ENCODE measurements at places on chromosomes 4 and X.

- no peak for DNase-seq
Observed at GRCh38 chr4:87219632-87220093, 755 bp downstream of the KLHL8 start.

DNA sequence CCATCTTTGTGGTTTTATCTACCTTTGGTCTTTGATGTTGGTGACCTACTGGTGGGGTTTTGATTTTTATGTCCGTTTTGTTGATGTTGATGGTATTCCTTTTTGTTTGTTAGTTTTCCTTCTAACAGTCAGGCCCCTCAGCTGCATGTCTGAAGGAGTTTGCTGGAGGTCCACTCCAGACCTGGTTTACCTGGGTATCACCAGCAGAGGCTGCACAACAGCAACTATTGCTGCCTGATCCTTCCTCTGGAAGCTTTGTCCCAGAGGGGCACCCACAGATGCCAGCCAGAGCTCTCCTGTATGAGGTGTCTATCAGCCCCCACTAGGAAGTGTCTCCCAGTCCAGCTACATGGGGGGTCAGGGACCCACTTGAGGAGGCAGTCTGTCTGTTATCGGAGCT lies 199.3 kb upstream of the WDFY3 start:
- DNase-seq = no peak

GRCh38 chrX:2723286-2723879 lies 28.5 kb upstream of the XG start:
- no peak for DNase-seq

GRCh38 chrX:64192040-64192439 lies 13.5 kb downstream of the AMER1 start:
- DNase-seq = no peak

GRCh38 chrX:7054219-7055216 lies 93.0 kb upstream of the STS start:
- no peak for DNase-seq

GRCh38 chr4:59341506-59341905 lies 1858.6 kb upstream of the ADGRL3 start:
- no peak for DNase-seq

- DNase-seq = no peak
Observed at GRCh38 chr4:188091-188490, 63.8 kb downstream of the ZNF718 start.

- no peak for DNase-seq
Observed at GRCh38 chrX:39808471-39808917, 289.3 kb downstream of the BCOR start.

- no peak for DNase-seq
Observed at GRCh38 chrX:51435101-51435500, 61.3 kb downstream of the NUDT11 start.

- no peak for DNase-seq
Observed at GRCh38 chrX:74902806-74903205, 22.4 kb downstream of the NEXMIF start.

DNA sequence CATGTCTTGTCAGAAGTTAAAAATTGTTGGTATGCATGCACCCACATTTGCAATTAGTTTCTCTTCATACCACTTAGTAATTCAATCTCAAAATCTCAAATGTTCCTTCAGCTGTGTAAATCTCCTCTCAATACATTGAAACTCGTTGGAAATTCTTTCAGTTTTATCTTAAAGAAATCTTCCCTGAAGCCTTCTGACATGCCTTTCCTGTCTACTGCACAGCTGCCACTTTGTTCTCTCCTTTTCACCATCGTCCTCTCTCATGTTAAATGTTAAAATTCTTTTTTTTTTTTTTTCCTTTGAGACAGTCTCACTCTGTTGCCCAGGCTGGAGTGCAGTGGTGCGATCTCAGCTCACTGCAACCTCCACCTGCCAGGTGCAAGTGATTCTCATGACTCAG lies 30.9 kb downstream of the MCUB start:
- no peak for DNase-seq

DNA sequence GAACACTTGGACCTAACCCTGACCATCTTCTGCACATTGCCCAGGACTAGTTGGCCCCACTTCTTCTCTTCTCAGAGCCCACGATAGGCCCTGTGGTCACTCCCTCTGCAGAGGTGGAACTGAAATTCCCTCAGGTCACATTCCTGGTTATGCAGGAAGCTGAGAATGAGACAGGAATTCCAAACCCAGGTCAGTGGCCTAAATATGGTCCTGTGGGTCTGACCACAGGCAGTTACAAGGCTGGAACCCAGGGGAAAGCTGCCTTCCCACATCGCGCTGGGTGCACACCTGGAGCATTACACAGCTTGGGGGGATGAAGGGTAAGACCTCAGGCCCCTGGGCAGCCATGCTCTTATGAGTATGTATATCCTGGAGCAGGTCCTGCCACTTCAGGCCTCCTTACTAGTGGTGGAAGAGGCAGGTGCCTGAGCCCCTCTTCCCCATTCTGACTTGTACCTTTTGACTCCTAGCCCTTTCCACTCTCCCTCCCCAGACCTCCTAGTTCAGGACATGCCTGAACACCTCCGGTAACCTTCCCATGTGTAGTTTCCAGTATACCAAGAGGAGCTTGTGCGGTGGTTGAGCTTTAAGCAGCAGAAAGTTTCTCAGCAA lies 173.5 kb downstream of the ASMT start:
- DNase-seq = no peak

DNA sequence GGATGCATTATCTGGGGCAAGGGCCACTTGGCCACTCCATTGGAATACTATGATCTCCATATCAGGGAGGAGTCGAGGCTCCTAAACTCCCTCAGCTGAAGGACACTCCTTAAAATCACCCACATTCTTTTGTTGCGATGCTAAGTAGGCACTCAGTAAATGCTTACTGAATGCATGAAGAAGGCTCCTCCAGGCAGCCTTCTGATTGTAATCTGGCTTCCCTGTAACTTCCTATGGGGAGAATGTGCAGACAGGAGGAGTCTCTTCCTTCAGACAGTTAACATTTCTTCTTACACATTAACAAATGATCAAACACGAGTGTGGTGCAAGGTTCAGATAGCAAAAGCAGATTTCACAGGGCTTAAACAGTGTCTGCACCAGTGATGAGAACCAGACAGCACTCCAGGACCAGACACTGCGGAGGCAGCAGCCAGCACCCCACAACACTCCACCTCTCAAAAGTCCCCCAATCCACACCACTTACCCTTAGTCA lies 21.4 kb upstream of the USO1 start:
- no peak for DNase-seq

- DNase-seq = no peak
Observed at GRCh38 chrX:70613295-70613694, 168.7 kb downstream of the DLG3 start.

DNA sequence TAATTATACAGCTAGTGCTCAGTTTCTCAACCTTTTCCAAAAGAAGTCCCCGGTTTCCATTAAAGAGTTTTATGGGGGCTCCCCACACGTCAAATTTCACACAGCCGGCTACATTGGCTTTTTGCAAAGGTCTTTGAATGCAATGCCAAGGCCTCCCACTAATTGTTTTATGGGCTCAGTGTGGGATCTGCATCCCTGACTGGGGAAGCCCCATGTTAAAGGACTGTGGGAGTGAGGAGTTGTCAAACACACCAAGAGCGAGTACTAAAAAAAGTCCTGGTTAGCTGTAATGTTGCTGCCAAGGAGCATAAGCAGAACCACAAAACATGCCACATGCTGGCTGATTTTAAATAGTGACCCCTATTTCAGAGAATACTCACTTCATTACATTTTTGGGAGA lies 162.6 kb downstream of the BMPR1B start:
- DNase-seq = no peak

- DNase-seq = no peak
Observed at GRCh38 chr4:25029479-25030276, 1.1 kb downstream of the LGI2 start.

DNA sequence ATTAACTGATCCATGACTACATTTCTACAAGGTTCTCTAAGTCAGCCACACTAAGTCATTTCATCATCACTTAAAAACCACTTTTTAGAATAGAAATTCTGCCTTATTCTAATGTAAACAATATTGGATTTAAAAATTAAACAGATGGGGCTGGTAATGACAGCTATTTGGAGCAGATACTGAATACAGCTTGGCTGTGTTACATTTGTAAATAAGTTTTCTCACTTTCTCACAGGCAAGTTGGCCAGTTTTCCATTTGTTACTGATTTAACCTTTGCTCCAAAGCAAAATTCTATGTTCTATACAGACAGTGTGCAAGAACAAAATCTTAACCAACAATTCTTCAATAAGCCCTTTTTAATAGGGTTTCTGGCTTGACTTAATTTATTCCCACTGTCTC lies 370.7 kb downstream of the GRIA2 start:
- DNase-seq = no peak

- DNase-seq = no peak
Observed at GRCh38 chrX:71996136-71996535, 85.5 kb downstream of the NHSL2 start.

DNA sequence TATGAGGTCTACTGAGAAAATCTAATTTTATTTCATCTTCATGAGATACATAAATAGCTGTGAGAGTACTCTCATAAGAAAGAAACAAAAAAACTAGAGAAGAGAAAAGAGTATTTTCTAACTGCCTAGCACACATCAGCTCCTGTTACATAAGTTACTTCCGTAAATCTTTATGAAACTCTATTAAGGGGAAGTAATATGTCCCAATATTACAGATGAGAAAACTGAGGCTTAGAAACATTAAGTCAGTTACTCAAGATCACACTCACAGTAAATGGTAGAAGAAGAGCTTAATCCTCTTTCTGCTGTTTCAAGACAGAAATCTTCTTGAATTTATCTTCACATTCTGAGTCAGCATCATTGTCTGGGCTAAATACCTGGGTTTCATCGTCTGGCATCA lies 164.1 kb downstream of the DTHD1 start:
- DNase-seq = no peak

Measured in activated CD4-positive, CD25-positive, alpha-beta regulatory T cell treated with anti-CD3 and anti-CD28 coated beads, Interleukin-2, amount 50 U/mL, for 16 hours (primary cell).